Effector memory CD4-positive, alpha-beta T cell (primary cell): ENCODE measurements at places on chromosomes 13 and 19.

GRCh38 chr19:7748171-7748570, 837 bp upstream of the CD209 start:
- no peak for DNase-seq

DNA sequence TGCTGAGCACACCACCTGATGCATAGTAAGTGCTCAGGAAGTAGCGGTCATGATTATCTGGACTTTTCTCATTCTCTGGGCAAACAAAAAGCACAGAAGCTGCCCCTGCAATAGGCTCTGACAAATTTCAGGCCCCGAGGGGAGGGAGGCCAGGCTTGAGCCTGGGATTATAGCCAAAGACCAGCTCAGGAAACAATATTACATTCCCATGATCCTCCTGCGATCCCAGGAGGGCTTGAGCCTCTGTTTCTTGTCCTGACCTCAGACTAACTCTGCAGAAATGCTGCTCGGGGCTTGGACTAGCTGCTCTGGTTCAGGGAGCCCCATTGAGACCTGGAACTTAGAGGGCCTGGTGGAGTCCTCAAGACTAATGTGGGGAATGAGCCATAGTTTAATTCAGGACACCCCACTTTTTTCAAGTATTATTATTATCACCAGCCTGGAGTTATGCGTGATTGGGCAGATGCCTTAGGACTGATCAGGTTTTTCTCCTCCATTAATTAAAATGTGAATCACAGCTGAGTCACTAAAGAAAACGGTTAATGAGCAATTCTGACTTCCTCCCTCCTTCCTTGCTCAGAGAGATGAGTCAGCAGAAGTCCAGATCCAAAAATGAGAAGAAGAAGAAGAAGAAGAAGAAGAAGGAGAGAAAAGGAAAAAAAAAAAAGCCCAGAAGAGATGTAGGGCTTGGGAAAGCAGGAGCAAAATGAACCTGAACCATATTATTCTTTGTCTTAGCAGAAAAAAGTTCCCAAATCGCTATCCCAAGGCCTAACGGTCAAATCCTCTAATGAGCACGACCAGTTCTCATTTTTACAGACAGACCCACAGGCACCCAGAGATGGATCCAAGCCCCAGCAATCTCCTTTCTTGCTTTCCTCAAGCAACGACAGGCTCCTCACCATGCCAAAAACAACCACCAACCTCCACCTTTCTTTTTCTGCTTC, 107.2 kb downstream of the CACNA1A start:
- no peak for DNase-seq

DNA sequence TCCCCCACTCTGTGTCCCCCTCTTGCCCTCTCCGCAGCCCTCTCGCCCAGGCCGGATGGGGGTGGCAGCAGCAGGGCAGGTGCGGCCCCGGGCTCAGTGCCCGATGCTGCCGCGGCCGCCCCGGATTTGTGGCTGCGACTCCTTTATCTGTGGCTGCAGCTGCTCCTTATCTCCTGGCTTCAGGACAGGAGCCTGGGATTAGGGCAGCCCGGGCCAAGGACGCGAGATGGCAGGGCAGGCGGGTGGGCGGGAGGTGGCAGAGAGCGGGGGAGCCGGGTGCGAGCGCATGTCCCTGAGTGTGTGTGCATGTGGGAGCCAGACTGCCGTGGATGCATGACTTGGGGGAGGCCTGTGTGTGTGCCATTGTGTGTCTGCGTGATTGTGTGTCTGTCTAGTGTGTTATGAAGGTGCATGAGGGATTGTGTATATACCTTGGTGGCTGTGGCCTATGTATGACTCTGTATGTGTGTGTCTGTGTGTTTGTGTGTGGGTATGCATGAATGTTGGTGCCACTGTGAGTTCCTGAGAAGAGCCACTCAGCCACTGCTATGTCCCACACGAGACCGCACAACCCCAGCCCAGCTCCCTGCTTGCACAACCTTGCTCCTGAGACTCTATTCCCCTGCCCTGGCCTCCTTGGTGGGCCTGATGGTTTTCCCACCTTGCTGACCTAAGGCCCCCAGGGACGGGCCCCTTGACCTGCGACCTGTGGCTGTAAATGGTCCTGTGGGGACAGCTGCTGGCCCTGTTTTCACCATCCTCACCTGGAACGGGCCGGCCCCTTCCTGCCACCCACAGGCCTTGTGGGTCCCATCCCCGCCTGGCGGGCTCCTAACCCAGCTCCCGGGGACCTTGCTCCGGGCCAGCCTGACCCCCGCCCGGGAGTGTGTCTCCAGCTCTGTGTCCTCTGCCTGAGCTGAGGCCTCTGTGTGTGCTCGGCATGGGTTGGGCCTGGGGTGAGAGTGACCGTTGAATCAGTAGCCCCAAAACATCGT, 5.3 kb upstream of the NRTN start:
- DNase-seq = no peak

DNA sequence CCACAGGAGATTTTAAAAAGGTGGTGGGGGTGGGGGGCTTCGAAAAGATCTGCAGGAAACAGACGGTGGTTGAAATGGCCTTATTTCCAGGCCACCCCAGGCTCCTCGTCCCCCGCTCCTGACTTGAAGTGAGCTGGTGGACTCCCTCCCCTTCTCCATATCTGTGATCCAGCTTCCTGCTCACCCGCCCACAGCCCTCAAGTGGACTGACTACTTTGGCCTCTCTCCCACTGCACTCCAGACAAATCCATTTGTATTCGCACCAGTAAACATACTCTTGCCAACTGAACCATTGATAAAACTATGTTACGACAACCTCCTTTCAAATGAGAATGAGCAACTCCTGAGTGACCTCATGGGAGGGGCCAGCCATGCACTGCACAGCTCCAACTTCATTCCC, 259.5 kb downstream of the COL4A1 start:
- DNase-seq = no peak

GRCh38 chr13:113794764-113795173, 35.7 kb downstream of the TMEM255B start:
- no peak for DNase-seq

DNA sequence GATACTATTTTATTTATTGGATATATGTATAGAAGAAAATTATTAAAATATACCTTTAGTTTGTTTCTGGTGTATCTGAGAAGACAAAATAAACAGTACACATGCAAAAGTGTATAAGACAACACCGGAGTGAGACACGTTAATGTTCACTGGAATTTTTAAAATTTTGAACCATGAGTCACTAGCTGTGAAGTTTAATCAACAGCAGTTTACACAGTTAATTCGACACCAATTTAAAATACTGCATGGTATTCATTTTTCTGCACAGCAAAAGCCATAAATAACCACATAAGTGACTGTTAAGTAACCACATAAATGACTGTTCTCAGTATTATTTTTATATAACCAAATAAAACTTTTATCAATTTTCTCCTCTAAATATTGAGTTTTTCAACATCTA, 418.7 kb upstream of the NBEA start:
- DNase-seq = no peak

GRCh38 chr13:75554981-75555380, 5.4 kb downstream of the UCHL3 start:
- DNase-seq = no peak

GRCh38 chr13:80844164-80844563, 503.2 kb upstream of the SPRY2 start:
- no peak for DNase-seq

DNA sequence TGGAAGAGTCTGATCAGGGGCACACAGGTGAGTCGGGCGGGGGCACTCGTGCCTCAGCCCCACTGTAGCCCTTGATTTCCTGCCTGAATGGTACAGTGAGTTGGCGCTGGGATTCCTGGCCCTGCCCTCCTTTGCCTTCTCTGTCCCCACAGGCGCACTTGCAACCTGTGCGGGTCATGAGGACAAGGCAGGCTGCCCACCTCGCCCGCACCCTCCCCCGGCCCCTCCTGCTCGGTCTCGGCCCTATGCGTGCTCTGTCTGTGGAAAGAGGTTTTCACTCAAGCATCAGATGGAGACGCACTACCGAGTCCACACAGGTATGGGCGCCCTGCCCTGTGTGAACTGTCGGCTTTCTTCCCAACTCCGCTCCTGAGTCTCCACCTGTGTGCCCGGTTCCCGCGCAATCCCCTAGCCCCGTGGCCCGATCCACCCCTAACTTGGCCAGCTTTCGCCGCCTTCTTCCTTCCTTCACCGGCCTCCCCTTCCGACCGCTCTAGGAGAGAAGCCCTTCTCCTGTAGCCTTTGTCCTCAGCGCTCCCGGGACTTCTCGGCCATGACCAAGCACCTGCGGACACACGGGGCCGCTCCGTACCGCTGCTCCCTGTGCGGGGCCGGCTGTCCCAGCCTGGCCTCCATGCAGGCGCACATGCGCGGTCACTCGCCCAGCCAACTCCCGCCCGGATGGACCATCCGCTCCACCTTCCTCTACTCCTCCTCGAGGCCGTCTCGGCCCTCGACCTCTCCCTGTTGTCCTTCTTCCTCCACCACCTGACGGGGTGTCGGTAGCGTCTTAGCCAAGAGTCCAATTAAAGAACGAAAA, 1.6 kb upstream of the KMT2B start:
- no peak for DNase-seq

DNA sequence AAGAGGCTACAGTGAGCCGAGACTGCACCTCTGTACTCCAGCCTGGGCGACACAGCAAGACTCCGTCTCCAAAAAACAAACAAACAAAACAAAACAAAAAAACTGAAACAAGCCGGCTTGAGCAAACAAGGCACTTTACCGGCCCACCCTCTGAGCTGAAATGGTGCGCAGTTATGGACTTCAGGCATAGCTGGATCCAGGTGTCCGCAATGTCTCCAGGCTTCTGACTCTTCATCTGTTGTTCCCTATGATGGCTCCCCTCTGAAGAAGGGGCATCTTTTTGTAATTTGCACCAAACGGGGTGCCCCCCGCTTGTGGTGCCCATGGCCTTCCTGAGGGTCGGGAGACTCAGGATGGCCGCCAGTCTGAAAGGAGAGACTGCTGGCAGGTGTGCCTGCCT, 6.2 kb downstream of the C2CD4C start:
- no peak for DNase-seq

GRCh38 chr19:8302357-8302691, 5.8 kb downstream of the CD320 start:
- no peak for DNase-seq

- no peak for DNase-seq
Observed at GRCh38 chr19:1655131-1655981, 2.9 kb upstream of the TCF3 start.

GRCh38 chr19:49335071-49335783, at the start of gene CD37:
CD37 (plus strand) TSS chr19:49335406; CDS start chr19:49335541, 135 bp downstream.
- peak; percentile 33 for DNase-seq

GRCh38 chr19:47499371-47499770, 15.4 kb upstream of the KPTN start:
- no peak for DNase-seq

DNA sequence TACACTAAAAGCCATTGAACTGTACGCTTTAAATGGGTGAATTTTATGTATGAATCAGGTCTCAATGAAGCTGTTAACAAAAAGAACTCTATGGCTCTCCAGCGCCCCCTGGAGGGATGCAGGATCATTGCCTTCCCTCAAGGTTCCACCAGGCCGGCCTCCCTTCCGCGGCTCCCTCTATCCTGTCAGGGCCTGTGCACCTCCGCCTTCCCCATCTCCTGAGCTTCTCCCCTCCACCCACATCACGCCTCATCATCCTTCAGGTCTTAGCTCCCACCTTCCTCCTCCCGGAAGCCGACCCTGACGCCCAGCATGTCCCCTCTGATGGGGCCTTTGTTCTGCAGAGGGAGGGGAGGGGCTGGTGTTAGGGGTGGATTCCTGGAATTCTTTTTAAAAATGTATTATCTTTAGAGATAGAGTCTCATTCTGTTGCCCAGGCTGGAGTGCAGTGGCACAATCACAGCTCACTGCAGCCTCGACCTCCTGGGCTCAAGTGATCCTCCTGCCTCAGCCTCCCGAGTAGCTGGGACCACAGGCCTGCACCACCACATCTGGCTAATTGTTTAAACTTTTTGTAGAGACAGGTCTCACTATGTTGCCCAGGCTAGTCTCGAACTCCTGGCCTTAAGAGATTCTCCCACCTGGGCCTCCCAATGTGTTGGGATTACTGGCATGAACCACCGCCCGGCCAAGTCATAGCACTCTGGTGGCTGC, 27.7 kb downstream of the MEIS3 start:
- peak; percentile 72 for DNase-seq

DNA sequence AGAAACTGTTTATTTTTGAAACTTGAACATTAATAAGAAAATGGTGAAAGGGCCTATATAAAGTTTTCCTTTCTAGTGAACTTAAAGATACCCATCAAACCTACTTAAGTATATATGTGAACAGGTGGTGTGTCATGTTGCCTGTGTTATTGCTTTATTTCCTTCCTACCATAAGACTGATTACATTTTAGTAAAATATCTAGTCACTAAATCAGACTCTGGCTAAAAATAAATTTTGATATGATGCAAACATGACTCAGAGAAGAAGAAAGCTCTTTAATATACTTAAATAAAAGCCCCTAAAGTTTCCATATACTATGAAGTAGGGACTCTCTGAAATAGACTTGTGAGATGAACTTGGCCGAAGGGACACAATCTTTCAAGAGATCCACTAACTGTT, 35.1 kb upstream of the FBXL3 start:
- DNase-seq = no peak

GRCh38 chr19:32692727-32693061, 1.1 kb downstream of the NUDT19 start:
- no peak for DNase-seq

DNA sequence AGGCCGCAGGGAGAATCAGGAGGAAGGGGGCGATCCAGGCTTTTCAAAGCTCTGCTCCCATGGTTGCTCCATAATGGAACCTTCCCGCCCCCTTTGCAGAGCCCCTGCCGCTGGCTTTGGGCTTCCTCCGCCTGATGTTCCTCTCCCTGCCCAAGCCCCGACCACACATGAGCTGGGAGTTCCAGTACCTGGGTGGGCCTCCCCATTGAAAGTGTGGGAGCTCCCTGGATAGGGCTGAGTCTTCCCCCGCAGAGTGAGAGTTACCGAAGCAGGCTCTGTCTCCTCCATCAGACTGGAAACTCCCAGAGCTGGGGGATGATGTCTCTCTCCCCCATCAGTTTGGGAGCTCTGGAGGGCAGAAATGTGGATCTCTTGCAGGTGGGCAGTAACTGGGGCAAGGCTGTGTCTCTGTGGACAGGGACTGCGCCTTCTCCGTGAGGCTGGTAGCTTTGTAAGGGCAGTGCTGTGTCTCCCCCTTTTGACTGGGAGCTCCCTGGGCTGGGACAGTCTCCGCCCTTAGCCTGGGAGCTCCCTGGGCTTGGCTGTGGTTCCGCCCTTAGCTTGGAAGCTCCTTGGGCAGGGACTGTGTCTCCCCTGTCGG, 722 bp downstream of the DCAF15 start:
- DNase-seq = no peak

DNA sequence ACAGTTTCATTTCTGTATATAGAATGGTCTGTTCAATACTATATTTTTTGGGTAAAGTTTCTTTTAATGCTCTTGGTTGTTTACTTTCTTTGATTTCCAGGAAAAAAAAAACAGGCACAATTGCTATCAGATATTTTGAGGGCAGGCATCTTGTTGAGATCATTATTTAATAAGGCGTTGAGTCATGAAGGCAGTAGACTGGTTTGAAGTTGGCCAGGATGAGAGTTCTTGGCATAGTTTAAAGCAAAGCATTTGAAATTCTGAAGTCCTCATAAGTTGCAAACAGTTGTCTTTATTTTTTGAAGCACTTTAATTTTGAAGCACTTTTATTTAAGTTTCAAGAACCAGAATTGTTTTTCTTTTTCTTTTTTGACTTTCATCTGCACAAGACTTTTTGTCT, 2.6 kb upstream of the ZNF175 start:
- DNase-seq = no peak

- peak; percentile 52 for DNase-seq
Observed at GRCh38 chr19:38877781-38878574, at the start of gene RINL. RINL (minus strand) TSS chr19:38878275; CDS start chr19:38876742, 1,533 bp downstream.
